LHCN-M2 (cell line): ENCODE measurements at places on chromosomes 3 and 15. TPM values are rescaled to one million over a fixed set of nuclear protein-coding genes. Genes with fewer than 3 reads are reported as not detected.

The DLEC1 gene
- total RNA-seq, result 0.13 TPM in 1 of 2 replicates, not detected in the other

The STRC gene
- total RNA-seq, result not detected in 2 replicates

GRCh38 chr3:157820157-157820517, 286.1 kb downstream of the SHOX2 start:
- no peak for DNase-seq

DNA sequence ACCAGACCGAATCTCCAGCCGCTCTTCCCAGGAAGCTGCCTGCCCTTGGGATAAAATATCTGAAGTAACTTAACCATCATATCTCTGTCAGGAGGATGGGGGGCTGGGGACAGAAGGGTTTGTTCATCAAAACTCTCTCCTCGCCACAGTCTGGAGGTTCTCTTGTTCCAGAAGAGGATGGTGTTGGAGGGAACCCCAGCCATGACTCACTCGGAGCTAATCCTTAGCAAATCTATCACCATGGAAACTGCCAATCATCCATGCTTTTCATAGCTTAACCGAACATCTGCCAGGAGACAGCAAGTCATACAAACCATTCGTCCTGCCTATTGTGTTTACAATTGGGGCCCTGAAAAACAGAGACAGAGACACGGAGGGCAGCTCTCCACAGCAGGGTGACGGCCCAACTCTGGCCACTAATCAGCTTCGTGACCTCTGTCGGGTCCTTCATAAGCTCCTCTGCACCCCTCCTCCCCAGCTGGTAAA, 73.8 kb upstream of the HEG1 start:
- DNase-seq, result peak; percentile 99

GRCh38 chr3:197236362-197236761, 62.0 kb downstream of the DLG1 start:
- no peak for DNase-seq

DNA sequence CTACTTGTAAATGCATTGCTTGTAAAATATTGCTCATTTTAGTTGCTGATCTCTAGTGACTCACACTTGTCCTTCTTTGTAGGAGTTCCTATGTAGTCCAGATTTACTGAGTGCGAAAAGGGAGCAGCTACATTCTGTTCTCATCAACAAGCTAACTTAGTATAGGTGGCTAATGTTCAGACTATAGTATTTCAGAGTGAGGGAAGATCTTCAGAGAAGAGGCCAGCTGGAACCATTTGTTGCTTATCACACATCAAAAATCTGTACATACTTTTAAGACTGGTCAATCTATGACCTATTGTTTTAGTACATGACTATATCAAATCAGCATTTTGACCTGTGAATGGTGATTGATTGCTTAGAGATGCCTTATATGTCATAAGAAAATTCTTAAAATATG, 71.3 kb upstream of the THSD4 start:
- DNase-seq, result peak; percentile 36

DNA sequence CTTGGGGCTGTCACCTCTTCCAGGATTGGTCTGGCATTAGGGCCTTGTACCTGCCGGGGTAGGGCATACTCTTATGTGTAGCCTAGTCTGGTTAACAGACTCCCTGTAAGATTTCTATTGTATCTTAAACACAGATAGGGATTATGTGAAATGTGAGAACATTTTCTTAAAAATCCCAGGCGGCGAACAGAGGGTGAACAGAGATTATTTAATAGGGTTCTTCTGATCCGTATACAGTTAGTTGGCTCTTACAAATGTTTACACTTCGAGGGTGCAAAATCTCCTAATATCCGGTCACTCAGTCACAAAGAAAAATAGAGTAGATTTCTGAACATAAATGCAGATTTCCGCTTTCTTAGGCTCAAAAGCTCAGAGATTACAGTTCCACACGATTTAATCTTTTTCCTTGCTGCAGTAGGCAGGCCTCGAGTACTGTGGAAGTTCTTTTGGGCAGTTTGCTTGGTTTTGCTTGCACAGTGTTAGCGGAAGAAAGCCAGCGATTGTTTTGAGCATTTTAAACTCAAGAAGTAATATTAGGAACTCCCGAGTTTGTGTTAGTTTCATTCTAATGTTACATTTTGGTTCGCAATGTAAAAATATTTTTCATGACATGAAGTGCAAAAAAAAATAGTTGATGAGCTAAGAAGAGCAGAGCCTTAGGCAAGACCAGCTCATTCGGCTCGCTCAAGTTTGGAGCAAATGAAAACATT, 993 bp downstream of the PLCL2 start:
- no peak for DNase-seq

DNA sequence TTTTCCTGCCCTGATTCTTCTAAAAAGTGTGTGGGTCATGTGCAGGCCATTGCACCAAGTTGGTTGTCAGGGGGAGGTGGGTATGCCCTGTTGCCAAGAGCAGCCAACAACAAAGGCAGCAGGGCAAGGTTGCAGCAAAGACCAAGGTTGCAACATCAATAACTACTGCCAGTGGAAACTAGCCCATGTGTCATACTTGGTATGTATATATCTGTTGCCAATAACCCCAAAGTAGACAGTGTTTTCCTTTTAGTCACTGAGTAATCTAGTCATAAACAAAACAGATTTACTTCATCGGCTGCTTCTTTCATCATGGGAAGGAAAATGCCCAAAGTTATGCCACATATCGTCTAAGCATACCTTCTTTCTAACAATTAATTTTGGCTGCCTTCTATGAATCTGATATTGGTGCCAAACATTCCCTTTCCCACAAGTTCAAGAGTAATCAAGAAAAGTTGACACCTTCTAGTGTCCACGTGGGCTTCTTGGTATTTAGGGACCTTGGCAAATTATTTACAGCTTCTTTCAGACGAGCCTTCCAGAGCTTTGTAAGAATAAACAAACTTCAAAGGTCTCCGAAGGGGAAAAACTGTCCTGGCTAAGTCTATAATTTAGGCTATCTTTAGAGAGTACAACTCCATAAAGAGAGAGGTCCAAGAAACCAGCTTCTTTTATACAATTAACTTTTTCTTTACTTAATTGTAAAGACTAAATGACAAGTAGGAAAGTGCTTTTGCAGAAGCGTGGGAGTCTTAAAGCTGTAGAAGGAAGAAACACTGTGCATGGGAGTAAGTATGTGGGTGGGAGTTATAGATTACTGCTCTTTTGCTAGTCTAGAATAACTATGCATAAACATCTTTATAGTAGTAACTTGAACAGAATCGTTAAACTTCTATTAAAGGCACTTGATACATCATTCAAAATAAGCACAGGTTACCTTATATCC, 10.0 kb upstream of the MBNL1 start:
- DNase-seq, result peak; percentile 95

DNA sequence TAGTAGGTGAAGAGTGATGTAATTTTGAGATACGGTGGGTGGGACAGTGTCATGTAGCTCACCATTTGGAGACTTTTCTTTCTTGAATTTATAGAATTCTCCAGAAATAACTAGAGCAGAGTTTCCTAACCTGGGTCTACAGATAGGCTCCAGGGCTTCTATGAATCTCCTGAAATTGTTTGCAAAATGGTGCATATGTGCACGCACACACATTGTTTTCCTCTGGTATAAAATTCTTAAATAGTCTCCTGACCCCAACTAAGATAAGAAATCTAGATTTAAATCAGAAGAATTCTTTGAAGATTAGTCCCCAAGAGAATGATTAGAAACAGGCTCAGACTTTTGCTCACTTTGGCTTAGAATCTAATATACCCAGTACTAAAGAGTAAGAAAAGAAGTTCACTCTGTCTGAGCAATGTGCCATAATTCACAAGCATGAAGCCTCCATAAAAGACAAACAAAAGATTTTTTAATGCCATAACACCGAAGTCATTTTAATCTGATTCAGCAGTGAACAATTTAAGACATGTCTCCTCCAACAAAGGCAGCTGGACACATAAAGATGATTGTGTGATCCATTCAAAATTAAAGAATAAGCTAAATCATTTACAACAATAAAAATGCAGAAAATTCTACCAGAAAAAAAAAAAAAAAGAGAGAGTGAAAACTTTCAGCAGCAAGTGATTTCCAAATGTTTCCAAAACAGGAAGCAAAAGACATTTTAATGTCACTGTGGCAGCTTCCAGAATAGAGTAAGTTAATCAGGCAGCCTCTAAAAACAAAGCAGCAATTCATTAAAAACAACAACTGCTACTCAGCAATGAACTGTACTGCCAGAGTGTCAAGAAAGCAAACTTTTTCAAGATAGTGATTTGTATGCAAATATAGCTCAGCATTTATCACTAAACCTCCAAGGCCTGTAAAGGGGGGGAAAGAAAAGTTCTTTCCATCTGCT, 975.5 kb upstream of the CFAP20DC start:
- no peak for DNase-seq

DNA sequence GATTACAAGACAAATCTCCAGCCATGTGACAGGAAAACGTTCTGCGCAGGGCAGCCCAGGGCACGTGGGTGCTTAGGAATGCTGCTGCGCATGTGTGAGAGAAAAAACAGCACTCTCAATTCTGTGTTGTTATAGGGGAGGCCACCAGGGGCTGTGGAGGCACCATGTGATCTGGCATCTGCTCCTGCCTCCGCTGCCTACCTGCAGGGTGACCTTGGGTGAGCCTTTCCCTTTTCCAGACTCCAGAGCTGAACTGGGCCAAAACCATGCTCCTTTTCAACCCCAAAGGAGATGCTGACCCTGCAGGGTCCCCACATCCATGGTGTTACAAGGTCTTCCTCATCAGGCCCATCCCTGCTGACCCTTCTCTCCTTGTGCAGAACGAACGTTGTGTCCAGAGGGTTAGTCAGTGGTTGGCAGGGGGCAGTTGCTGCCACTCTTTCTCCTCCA, 81.5 kb upstream of the RASGRF1 start:
- no peak for DNase-seq

DNA sequence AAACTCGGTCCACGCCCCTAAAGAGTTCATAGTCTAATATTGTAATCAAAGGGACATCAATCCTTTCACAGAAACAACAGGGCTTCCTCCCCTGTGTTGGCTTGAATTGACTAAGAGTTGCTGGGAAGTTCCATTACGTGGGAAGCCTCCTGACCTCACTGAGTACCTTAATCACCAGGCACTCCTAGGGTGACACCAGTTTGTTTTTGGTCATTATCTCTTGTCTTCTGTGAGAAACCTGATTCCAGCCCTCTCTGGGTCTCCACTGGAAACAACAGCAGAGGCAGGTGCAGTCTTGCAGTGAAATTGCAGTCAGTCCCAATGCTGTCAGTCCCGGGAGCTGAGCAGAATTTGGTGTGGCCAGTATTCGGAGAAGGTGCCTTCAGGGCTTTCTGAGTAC, 55.4 kb downstream of the BOC start:
- DNase-seq, result no peak

GRCh38 chr3:172591876-172592771, 68.9 kb upstream of the TNFSF10 start:
- no peak for DNase-seq

GRCh38 chr15:82132742-82133141, 86.9 kb upstream of the MEX3B start:
- peak; percentile 97 for DNase-seq

- no peak for DNase-seq
Measured at GRCh38 chr15:64779024-64779423, 3.6 kb upstream of the RBPMS2 start.

GRCh38 chr3:105459566-105460290, 93.0 kb downstream of the ALCAM start:
- no peak for DNase-seq
